Activated T-helper 2 cell treated with anti-CD3 and anti-CD28 coated beads, Interferon-gamma antibody, Interleukin-2, Interleukin-4, amounts not matched to agents 10 μg/mL and 5 μg/mL and 100 μg/mL, durations not matched to agents 14 hours and 24 hours and 36 hours (primary cell): ENCODE measurements at places on chromosomes 11 and 22.

DNA sequence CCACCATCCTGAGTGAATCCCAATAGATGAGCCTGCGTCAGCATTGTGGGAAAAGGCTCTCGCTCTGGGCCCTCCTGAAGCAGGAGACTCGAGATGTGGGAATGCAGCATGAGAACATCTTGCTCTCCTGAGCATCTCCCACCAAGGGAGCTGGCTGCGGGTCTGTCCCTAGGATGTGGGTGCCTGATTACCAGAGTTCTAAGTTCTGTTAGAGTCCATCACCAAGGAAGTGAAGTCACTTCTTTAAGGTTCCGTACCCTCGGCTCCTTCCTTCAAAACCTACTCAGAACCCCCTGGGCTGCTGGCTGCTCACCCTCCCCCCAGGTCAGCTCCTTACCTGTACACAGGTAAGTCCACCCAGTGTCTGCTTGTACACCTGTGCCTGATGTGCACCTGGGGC, 100.5 kb upstream of the IGLL5 start:
- no peak for DNase-seq

- DNase-seq = no peak
Observed at GRCh38 chr11:61174273-61174672, 13.0 kb upstream of the VPS37C start.

GRCh38 chr11:11884774-11885481, 43.2 kb downstream of the USP47 start:
- DNase-seq = no peak

- DNase-seq = no peak
Observed at GRCh38 chr22:49272546-49273125, 555.0 kb downstream of the BRD1 start.
